ENCODE measurements at places on chromosomes 16 and 17.

DNA sequence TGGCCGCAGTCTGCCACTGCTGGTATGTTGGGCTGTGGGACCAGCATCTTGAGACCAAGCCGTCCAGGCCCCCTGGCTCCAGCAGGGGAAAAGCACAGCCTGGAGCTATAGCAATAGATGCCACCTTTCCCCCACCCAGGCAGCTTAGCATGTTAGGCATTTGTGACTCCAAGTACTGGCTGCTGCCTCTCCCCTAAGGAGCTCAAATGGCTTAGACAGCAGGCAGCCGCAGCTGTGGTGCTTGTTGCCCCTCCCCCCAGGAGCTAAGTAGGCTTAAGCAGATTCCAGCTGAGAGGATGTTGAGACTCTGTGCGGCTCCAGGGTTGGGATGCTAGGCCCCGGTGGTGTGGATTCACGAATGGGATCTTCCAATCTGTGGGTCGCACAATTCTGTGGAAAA lies 88.8 kb upstream of the ANKFN1 start:
- H3K36me3 ChIP-seq: no peaks in the 10 kb centered on the region
- H3K4me3 ChIP-seq: no peak overlapping the region
- H3K27ac ChIP-seq: no peak overlapping the region
- H3K4me1 ChIP-seq: no peaks in the 10 kb centered on the region
- no peak for DNase-seq
- H3K27me3 ChIP-seq: peaks cover 2% of the 10 kb centered on the region

GRCh38 chr16:27793249-27793622 lies 243.3 kb downstream of the KATNIP start:
- H3K27me3 ChIP-seq: peaks cover 4% of the 10 kb centered on the region
- H3K27ac ChIP-seq: no peak overlapping the region
- no peak for DNase-seq
- no peaks in the 10 kb centered on the region for H3K36me3 ChIP-seq

DNA sequence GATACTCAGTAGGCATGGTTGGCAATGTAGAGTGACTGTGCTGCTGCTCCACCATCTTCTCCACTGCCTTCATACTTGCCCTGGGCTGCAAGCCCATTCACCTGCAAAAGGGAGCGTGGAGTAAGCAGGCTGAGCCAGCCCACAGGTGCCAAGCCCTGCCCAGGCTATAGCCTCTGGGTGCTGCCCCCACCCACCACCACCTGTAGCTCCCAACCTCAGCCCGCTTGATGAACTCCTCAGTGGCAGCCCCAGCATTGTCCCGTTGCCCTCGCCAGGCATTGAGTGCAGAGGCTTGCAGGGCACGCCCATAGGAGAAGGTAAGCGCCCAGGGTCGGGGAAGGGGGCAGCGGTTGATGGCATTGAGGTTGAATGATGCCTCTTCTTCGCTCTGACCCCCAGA lies 2.2 kb upstream of the PIGS start:
- DNase-seq: no peak
- H3K27me3 ChIP-seq: peaks cover 3% of the 10 kb centered on the region
- H3K4me1 ChIP-seq: peaks cover 54% of the 10 kb centered on the region
- H3K27ac ChIP-seq: no peak overlapping the region

DNA sequence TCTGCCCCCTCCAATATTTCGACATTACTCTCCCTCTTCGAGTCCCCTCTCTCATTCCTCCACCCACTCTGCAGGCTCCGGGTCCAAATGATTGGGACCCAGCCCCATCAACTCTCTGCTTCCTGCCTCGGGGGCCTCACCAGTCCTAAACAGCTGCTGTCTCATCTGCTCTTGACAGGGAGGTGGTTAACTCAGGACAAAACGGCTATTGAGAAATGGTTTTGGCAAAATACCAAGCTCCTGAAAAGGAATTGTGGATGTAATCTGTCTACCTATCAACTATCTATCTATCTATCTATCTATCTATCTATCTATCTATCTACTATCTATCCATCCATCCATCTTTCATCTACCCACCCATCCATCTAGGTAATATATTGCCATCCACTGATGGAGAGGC lies 2.2 kb downstream of the CD300H start:
- H3K36me3 ChIP-seq: no peaks in the 10 kb centered on the region
- no peak for DNase-seq
- no peaks in the 10 kb centered on the region for H3K4me1 ChIP-seq
- no peak overlapping the region for H3K4me3 ChIP-seq
- H3K27ac ChIP-seq: no peak overlapping the region
- H3K27me3 ChIP-seq: peaks cover 4% of the 10 kb centered on the region

DNA sequence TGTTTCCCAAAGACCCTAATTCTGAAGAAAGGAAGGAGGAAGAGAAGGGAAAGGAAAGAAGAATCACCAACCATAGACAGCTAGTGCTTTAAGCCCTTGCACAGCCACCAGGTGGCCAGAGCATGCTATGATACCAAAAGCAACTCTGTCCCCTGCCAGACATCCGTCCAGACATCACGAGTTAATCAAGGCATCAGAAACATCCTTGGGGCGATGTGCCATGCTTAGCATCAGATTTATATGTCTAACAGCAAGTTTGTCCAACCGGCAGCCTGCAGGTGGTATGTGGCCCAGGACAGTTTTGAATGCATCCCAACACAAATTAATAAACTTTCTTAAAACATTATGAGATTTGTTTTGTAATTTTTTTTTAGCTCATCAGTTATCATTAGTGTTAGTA lies 2.9 kb upstream of the CRYBA1 start:
- H3K4me1 ChIP-seq: no peaks in the 10 kb centered on the region
- H3K27ac ChIP-seq: no peak overlapping the region
- no peak for DNase-seq
- H3K27me3 ChIP-seq: no peaks in the 10 kb centered on the region
- no peak overlapping the region for H3K4me3 ChIP-seq

- H3K27me3 ChIP-seq: peaks cover 10% of the 10 kb centered on the region
- no peak for DNase-seq
- H3K36me3 ChIP-seq: no peaks in the 10 kb centered on the region
- H3K27ac ChIP-seq: no peak overlapping the region
- H3K4me3 ChIP-seq: no peak overlapping the region
Measured at GRCh38 chr16:67024384-67025209, 4.4 kb upstream of the CBFB start.

- H3K27me3 ChIP-seq: no peaks in the 10 kb centered on the region
- H3K4me1 ChIP-seq: peaks cover 24% of the 10 kb centered on the region
- H3K27ac ChIP-seq: no peak overlapping the region
- no peak for DNase-seq
- no peaks in the 10 kb centered on the region for H3K36me3 ChIP-seq
Measured at GRCh38 chr17:63929860-63930766, 2.0 kb downstream of the CD79B start.

DNA sequence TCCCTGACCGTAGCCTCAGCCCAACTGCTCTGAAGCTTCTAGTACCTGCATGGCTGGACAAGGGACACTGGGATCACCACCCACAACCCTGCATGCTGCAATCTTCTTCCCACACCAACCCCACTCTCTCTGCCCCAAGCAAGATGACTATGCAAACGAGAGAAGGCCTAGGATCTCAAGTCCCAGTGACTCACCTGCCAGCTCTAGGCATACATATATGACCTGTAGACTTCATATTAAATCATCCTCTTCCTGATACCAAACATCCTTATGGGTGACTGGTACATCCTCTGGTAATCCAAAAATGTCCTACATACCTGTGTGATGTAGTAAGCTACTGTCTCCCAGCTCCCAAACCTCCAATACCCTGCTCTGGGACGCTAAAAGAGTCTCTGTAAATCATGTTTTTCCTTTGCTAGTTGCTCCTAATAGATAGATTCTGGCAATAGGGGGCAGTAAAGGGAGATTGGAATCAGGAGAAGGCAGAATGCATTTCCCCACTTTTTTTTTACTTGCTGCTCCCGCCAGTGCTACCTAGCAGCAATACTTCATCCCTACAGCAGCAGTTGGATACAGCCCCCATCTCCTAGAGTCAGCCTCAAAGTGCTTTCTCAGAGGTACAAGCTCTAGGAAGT lies 43.4 kb upstream of the SOX9 start:
- no peak overlapping the region for H3K4me3 ChIP-seq
- no peak for DNase-seq
- H3K4me1 ChIP-seq: no peaks in the 10 kb centered on the region
- H3K36me3 ChIP-seq: no peaks in the 10 kb centered on the region

DNA sequence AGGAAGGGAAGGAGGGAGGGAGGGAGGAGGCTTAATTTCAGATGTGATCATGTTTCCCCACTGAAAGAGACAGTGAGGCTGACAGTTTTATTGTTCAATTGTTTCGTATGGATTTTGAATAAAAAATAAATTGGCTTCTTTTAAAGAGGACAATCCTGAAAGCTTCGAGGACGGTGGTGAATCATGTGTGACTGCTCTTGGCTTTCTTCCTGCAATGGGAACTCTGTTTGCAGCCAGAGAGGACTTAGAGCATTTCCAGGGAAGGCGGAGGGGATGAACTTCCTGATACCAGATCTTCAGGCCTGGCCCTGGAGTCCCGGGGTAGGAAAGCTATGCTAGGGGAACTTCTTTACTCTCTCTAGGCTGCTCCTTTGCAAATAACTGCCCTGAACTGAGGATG lies 72.8 kb upstream of the C16orf82 start:
- peaks cover 4% of the 10 kb centered on the region for H3K27me3 ChIP-seq
- no peaks in the 10 kb centered on the region for H3K4me1 ChIP-seq
- no peak for DNase-seq
- H3K4me3 ChIP-seq: no peak overlapping the region

- H3K27ac ChIP-seq: no peak overlapping the region
- H3K4me3 ChIP-seq: no peak overlapping the region
- no peaks in the 10 kb centered on the region for H3K27me3 ChIP-seq
- DNase-seq: no peak
- peaks cover 1% of the 10 kb centered on the region for H3K4me1 ChIP-seq
Measured at GRCh38 chr17:66354981-66355380, 52.6 kb downstream of the PRKCA start.

DNA sequence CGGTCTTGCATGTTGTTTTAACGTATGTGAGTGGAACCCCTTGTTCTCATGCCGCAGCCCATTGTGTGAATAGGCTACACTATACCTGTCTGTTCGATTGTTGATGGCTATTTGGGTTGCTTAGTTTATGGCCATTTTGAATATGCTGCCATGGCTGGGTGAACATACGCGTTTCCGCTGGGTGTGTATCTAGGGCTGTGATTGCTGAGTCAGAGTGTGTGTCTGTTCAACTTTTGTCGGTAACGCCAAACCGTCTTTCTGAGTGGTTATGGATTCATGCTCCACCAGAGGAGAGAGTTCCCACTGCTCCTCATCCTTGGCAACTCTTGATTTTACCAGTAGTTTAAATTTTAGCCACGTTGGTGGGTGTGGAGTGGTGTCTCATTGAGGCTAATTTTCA lies 77.0 kb downstream of the METRNL start:
- no peaks in the 10 kb centered on the region for H3K36me3 ChIP-seq
- peaks cover 4% of the 10 kb centered on the region for H3K27me3 ChIP-seq
- H3K4me3 ChIP-seq: no peak overlapping the region
- no peak for DNase-seq

- no peak for DNase-seq
- no peak overlapping the region for H3K27ac ChIP-seq
- H3K27me3 ChIP-seq: no peaks in the 10 kb centered on the region
- H3K4me3 ChIP-seq: no peak overlapping the region
- H3K4me1 ChIP-seq: no peaks in the 10 kb centered on the region
- no peaks in the 10 kb centered on the region for H3K36me3 ChIP-seq
Measured at GRCh38 chr17:32277284-32277683, 11.7 kb downstream of the RHBDL3 start.

- H3K4me3 ChIP-seq: no peak overlapping the region
- no peak overlapping the region for H3K27ac ChIP-seq
- DNase-seq: peak; percentile 16
- peaks cover 4% of the 10 kb centered on the region for H3K4me1 ChIP-seq
Measured at GRCh38 chr17:73566905-73567782, 77.1 kb downstream of the SDK2 start.

- peaks cover 9% of the 10 kb centered on the region for H3K36me3 ChIP-seq
- peaks cover 6% of the 10 kb centered on the region for H3K27me3 ChIP-seq
- peak overlapping the region; percentile 95 for H3K27ac ChIP-seq
- peak overlapping the region; percentile 84 for H3K4me3 ChIP-seq
- peaks cover 37% of the 10 kb centered on the region for H3K4me1 ChIP-seq
- DNase-seq: no peak
Measured at GRCh38 chr17:45246861-45247428, 14.9 kb downstream of the SPATA32 start.

GRCh38 chr17:35726127-35726952 lies 5.1 kb upstream of the RASL10B start:
- H3K4me1 ChIP-seq: peaks cover 12% of the 10 kb centered on the region
- H3K27ac ChIP-seq: peak overlapping the region; percentile 51
- DNase-seq: no peak
- no peak overlapping the region for H3K4me3 ChIP-seq
- peaks cover 3% of the 10 kb centered on the region for H3K27me3 ChIP-seq

DNA sequence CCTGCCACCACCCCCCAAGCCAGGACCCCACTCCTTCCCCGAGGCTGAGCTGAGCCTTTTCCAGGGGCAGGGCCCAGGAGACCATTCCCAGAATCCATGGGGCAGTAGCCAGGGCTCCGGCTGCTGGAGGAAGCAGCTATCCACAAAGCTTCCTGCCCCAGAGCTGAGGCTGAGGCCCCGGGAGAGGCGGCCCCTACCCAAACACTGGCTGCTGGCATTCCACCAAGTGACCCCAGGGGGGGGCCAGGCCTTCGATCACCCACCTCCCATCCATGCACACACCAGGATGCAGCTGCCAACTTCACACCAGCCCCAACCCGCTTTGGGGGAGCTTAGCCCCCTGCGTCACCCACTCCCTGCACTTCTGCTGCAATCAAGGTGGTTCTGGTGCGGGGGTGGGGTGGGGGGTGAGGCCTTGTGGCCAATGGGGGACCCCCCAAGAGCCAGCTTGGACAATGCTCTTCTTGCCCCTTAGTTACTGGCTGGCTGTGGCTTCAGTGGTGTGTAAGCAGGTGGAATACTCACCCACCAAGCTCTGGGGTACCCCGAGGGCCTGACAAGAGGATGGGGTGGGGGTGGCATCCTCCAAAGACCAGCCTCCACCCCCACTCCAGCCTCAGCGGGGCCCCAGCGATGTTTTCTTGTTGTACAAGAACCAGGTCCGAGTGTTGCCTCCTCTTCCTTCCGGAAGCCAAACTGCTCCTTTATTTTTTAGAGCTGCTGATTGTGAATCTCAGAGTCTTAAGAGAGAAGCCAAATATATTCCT lies 16.8 kb downstream of the MYBBP1A start:
- DNase-seq: no peak
- no peaks in the 10 kb centered on the region for H3K27me3 ChIP-seq
- H3K27ac ChIP-seq: no peak overlapping the region
- peaks cover 5% of the 10 kb centered on the region for H3K36me3 ChIP-seq

- H3K36me3 ChIP-seq: no peaks in the 10 kb centered on the region
- H3K4me3 ChIP-seq: no peak overlapping the region
- DNase-seq: no peak
- H3K27me3 ChIP-seq: peaks cover 3% of the 10 kb centered on the region
Measured at GRCh38 chr17:62919388-62919787, 46.6 kb upstream of the TANC2 start.

DNA sequence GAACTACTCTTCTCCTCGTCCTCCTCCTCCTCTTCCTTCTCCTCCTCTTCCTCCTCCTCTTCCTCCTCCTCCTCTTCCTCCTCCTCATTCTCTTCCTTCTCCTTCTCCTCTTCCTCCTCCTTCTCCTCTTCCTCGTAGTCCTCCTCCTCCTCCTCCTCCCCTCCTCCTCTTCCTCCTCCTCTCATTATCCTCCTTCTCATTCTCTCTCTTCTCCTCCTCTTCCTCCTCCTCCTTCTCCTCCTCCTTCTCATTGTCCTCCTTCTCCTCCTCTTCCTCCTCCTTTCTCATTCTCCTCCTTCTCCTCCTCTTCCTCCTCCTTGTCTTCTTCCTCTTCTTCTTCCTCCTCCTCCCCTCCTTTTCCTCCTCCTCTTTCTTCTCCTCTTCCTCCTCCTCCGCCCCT lies 4.1 kb upstream of the PITPNM3 start:
- peaks cover 7% of the 10 kb centered on the region for H3K27me3 ChIP-seq
- H3K4me3 ChIP-seq: no peak overlapping the region
- H3K36me3 ChIP-seq: no peaks in the 10 kb centered on the region
- DNase-seq: no peak
- H3K27ac ChIP-seq: no peak overlapping the region

Data from immature natural killer cell (primary cell).